ENCODE measurements at places on chromosomes 11 and 22.
A peak's percentile ranks its signal among the peaks of the same experiment; 100 is the strongest.

DNA sequence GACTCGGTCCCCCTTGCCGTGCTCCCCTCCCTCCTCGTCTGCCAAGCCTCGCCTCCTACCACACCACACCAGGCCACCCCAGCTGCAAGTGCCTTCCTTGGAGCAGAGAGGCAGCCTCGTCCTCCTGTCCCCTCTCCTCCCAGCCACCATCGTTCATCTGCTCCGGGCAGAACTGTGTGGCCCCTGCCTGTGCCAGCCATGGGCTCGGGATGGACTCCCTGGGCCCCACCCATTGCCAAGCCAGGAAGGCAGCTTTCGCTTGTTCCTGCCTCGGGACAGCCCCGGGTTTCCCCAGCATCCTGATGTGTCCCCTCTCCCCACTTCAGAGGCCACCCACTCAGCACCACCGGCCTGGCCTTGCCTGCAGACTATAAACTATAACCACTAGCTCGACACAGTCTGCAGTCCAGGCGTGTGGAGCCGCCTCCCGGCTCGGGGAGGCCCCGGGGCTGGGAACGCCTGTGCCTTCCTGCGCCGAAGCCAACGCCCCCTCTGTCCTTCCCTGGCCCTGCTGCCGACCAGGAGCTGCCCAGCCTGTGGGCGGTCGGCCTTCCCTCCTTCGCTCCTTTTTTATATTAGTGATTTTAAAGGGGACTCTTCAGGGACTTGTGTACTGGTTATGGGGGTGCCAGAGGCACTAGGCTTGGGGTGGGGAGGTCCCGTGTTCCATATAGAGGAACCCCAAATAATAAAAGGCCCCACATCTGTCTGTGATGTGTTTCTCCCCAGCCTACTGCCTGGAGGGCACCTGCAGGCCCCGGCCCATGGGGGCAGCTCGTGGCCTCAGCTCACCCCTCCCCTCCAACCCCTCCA, 29.8 kb downstream of the CAPN1 start:
- DNase-seq, result no peak

- no peak for DNase-seq
These were observed 701.7 kb downstream of the NELL1 start for GRCh38 chr11:21371044-21371443.

DNA sequence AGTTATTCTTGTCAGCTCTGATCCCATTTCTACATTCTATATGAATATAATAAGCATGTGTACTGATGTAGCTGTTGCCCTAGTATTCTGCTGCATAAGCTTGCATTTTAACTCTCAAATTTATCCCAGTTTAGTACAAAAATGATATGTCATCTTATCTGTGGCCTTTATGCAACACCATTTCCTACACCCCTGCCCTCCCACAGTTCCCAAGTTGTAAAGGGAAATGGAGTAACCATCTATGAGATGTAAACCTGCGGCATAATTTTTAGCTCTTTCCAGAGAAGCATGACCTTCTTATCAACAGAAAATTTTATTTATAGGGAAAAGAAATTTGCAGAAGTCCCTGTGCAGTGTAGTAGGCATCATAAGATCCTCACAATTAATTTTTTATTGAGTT, 18.9 kb upstream of the CARD18 start:
- no peak for DNase-seq

GRCh38 chr22:32574958-32575910, 100.6 kb downstream of the FBXO7 start:
- no peak for DNase-seq

DNA sequence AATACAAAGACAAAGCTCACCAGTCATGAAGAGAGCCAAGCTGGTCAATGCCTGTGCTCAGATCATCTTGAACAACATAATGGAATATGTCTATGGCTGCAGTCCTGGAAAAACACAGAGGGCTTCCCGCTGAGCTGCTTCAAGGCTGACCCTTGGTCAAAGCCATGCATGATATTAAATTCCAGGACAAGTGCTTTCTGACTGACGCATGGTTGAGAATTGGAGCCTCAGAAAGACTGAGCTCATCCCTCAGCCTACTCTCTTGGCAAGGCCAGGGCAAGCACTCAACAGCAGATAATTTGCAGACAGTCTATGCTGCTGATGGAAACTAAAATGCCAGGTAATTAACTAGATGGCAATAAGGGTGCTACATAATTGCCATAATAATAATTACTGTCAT, 89.2 kb downstream of the GALNT18 start:
- no peak for DNase-seq

DNA sequence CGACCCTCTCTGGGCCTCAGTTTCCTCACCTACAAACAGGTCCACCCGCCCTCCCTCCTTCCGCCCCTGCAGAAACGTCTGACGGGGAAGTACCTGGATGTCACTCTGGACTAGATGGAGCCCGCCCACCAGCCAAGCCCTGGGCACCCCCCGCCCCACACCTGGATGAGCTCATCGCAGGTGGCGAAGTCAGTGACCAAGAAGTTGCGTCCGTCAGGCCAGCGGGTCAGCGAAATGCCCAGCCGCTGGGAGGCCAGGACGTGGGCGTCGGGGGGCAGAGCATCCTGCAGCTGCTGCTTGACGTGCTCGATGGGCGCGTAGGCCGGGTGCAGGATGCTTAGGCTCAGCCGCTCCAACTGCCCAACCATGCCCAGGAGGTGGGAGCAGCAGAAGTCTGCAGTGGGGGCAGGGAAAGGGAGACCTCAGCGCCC, 897 bp downstream of the PNPLA5 start:
- no peak for DNase-seq

- no peak for DNase-seq
These were observed 190.7 kb upstream of the NCAM1 start for GRCh38 chr11:112770487-112770886.

- DNase-seq, result no peak
These were observed 420.7 kb upstream of the CADM1 start for GRCh38 chr11:115924744-115925567.

- no peak for DNase-seq
These were observed 30.0 kb downstream of the MAPK1 start for GRCh38 chr22:21837248-21837979.

DNA sequence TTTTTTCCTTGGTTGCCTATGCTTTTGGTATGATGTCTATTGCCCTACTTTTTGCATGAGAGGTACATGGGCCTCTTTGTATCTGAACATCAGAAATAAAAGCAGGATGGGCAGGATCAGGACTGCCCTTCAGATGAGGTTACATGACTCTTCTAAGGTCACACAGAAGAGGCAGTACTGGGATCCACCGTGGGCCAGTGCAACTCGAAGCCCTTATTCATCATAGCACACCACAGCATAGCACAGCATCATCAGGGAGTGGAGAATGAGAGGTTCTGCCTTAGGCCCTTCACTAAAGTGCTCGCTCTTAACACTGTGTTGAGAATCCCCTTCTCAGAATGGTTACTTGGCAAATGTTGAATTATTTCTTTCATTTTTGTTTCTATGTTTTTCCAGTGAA, 88.3 kb downstream of the C22orf31 start:
- no peak for DNase-seq

GRCh38 chr11:124977006-124977405, 23.0 kb downstream of the CCDC15 start:
- no peak for DNase-seq

DNA sequence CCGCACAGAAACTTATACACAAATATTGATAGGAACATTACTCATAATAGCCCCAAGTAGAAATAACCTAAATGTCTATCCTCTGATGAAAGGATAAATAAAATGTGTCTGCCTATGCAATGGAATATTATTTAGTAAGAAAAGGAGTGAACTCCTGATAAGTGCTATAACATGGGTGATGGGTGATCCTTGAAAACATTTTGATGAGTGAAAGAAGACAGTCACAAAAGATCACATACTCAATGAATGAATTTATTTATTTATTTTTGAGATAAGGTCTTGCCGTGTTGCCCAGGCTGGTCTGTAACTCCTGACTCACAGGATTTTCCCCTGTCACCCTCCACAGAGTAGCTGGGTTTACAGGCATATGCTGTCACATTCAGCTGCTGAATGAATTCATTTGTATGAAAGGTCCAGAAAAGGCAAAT, 17.3 kb downstream of the RNF121 start:
- no peak for DNase-seq

- peak; percentile 29 for DNase-seq
These were observed 15.9 kb upstream of the HYLS1 start for GRCh38 chr11:125871391-125872137.

- peak; percentile 36 for DNase-seq
These were observed 60.1 kb downstream of the PRR5L start for GRCh38 chr11:36356201-36356600.

GRCh38 chr11:11505190-11505589, 116.6 kb downstream of the GALNT18 start:
- DNase-seq, result no peak

- no peak for DNase-seq
These were observed 36.2 kb upstream of the BRSK2 start for GRCh38 chr11:1353383-1354124.

DNA sequence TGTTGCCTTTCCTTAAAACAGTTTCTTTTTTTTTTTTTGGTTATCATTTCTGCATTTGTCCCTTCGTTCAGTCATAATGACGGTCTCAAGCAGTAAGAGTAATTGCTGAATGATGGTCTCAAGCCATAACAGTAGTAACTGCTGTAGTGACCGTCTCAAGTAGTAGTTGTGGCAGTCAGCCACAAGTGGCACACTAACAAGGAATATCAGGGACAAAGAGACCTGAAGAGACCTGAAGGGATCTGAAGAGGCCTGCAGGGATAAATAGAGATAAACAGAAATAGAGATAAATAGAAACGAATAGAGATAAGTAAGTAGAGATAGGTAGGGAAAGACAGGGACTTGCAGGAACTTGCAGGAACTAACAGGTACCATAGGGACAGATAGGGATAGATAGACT, 42.7 kb upstream of the MRGPRX1 start:
- no peak for DNase-seq

- no peak for DNase-seq
These were observed 74.9 kb downstream of the MORC2 start for GRCh38 chr22:30893434-30894370.

DNA sequence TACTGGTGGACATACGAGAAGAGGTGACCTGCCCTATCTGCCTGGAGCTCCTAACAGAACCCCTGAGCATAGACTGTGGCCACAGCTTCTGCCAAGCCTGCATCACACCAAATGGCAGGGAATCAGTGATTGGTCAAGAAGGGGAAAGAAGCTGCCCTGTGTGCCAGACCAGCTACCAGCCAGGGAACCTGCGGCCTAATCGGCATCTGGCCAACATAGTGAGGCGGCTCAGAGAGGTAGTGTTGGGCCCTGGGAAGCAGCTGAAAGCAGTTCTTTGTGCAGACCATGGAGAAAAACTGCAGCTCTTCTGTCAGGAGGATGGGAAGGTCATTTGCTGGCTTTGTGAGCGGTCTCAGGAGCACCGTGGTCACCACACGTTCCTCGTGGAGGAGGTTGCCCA, 6.9 kb downstream of the TRIM6 start:
- DNase-seq, result no peak
